Stimulated activated CD8-positive, alpha-beta memory T cell treated with anti-CD3 and anti-CD28 coated beads, Interleukin-4, amount 100 ng/mL, for 1 hour (primary cell): ENCODE measurements at places on chromosomes 3 and 15.
A peak's percentile ranks its signal among the peaks of the same experiment; 100 is the strongest.

DNA sequence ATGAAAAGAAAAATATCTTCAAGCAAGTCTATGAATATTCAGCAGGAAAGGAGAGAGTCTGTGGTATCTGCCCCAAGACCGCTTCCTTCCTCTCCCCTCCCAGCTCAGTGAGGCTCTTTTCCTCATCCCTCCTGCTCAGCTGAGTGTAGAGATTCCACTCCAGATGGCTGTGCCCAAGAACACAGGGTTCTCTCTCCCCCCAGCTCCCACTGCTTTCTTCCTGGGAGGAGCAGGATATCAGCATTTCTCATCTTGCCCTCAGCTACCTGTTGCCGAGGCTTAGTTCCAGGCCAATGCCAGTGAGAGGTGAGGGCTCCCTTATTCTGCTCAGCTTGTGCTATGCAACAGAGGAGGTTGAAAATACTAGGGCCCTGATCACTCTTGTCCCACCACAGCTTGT, 211.9 kb downstream of the SV2B start:
- DNase-seq: no peak

DNA sequence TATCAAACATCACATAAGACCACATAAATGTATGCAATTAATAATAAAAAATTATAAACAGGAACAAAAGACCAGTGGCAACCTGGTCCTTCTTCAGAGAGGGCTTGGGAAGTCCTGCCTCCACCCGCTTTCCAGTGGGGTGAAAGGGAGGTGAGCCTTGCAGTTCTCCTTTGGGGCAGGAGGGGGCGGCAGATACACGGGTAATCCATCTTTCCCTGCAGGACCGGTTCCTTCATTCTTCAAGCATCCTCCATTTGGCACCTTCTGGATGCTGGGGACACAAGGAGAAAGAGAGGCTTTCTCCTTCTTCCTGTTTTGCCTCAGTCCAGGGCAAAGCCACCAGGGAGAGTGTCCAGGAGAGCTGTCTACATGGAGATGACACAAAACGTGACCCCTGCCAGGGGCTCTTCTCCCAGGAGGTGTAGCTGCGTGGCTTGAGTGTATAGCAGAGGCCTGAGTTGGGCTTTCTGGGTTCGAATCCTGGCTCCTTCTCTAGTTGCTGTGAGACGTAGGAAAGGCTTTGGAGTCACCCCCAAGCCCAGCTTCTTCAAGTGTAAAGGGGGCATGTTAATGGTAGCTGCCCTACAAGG, 23.2 kb downstream of the RPLP1 start:
- DNase-seq: peak; percentile 60

GRCh38 chr15:39578851-39579486, 1.9 kb upstream of the THBS1 start:
- no peak for DNase-seq

DNA sequence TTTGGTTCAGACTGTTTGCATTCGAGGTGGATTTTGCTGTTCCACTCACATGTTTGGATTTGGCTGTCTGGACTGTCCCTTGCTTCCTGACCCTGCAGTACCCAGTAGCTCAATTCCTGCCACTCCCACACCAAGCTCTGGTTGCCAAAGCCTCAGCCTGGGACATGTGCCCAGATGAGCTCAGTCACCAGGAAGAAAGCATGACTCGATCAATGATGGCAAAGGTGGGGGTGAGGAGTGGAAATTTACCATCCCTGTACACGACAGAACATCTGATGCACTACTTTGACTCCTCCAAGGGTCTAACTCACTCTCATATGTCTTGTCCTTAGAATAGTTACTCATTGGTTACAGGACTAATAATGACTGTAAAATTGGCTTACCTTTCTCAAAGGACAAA, 45.2 kb downstream of the ZNF385D start:
- DNase-seq: no peak

- no peak for DNase-seq
These were observed 2.9 kb upstream of the USP50 start for GRCh38 chr15:50549326-50549725.

- no peak for DNase-seq
These were observed 1260.4 kb downstream of the ROBO1 start for GRCh38 chr3:78507196-78507984.

GRCh38 chr3:24485511-24485910, 9.1 kb downstream of the THRB start:
- DNase-seq: no peak

GRCh38 chr3:147421184-147421912, 12.2 kb downstream of the ZIC1 start:
- no peak for DNase-seq

GRCh38 chr3:51283421-51283820, 101.7 kb upstream of the MANF start:
- no peak for DNase-seq

DNA sequence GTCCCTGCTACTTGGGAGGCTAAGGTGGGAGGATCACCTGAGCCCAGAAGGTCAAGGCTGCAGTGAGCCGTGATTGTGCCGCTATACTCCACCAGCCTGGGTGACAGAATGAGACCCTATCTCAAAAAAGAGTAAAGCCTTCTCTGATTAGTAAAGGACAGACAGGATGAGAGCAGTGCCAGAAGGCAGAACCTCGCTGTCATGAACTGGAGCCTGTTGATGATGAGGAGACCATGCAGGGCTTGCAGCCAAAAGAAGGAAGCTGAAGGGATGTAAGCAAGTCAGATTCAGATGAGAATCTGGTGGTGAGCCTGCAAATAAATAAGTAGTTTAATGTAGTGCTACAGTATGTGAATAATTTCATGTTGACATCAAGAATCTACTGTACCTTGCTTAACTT, 52.8 kb downstream of the USP50 start:
- no peak for DNase-seq

DNA sequence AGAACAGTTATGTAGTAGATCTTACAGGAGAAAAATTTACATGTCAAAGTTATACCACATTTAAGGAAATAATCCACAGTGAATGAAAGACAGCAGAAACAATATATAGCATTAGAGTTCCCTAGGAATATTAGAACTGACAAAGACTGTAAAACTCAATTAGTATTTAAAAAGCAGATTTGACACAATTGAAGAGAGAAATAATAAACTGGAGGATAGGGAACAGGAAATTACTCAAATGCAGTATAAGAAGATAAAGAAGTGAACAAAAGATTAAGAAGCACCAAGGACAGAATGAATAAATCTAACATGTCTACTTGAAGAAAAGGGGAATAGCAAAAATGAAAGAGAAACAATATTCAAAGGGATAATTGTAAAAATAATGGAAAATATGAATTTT, 132.6 kb upstream of the CHRNA7 start:
- no peak for DNase-seq

DNA sequence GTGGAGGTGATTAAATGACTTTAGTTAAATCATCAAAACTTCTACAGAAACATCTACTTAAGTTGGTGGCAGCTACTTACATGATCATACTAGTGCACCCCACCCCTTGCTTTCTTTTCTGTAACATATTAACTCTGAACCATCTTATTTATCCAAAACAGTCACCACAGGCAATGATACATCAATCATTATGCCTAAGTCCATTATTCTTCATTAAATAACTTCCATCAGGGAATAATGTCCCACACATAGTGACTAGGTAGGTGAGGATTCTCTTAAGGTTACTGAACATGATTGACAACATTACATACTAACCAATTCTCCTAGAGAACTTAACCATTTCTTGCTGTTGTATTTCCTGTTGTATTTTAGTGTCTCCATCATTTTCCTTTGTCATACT, 210.2 kb downstream of the NR1D2 start:
- no peak for DNase-seq

DNA sequence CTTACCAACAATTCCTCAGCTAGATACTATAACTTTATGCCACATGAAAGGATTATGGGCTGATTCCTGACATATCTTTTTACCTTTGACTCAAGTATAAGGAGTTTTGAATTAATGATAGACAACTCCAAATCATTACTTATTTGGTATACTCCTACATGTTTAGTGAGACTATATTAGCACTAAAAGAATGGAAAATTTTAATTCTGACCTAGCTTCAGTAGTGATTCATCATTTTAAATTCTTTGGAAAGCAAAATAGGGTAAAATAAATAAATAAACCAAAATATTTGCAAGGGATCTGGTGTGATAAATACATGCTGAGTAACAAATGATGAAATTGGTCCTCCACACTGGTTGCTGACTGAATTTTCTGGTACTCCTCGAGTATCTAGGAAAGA, 42.3 kb upstream of the VGLL3 start:
- DNase-seq: no peak

GRCh38 chr3:129313665-129314385, 35.2 kb downstream of the HMCES start:
- no peak for DNase-seq

DNA sequence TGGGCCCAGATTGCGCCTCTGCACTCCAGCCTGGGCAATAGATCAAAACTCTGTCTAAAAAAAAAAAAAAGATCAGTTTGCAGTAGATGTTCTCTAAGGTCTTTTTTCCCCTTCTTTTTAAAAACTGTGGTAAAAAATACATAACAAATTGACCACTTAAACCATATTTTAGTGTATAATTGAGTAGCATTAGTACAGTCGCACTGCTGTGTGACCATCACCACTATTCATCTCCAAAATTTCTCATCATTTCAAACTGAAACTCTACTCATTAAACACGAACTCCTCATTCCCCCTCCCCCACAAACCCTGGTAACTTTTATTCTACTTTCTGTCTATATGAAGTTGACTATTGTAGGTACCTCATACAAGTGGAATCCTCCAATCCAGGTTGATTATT, 160.3 kb downstream of the PEX5L start:
- no peak for DNase-seq

DNA sequence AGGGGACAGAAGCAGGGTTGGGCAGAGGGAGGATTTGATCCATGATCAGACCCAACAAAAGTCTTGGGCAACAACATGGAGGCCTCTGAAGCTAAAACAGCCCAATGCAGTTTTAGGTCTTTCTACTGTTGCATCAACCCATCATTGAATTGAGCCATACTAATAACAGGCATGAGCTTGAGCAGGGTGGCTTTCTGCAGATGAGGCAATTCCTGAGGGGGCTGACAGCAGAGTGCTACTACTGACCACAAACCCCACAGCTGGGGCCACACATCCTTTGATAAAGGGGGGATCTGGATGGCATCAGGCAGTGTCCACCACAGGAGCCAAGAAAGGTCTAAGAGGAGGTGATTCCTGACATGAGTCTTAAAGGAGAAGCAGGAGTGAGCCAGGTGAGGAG, 517.0 kb upstream of the PPP2R3A start:
- no peak for DNase-seq

GRCh38 chr15:101267320-101268104, 9.8 kb downstream of the SELENOS start:
- no peak for DNase-seq

- no peak for DNase-seq
These were observed 526.4 kb downstream of the SOX2 start for GRCh38 chr3:182238126-182238525.

DNA sequence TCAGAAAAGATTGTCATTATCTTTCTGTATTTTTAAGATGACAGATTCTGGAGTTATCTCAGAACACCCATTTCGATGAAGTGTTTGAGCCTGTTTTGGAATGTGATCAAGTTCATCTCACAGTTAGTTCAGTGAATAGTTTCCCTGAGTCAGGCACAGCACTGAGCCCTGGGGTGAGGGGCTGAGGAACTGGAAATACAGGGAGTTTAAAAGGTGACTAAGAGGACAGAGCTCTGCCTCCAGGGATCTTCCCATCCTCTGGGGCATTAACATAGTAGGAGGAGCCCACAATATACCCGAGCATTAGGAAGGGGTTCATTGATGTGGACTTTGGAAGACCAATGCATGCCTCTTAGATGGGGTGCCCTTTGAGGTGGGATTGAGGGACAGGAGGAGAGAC, 355.1 kb downstream of the CLSTN2 start:
- no peak for DNase-seq

GRCh38 chr15:65569728-65570127, 39.5 kb downstream of the HACD3 start:
- no peak for DNase-seq

- DNase-seq: no peak
These were observed 31.5 kb upstream of the LDHAL6B start for GRCh38 chr15:59174835-59175831.

DNA sequence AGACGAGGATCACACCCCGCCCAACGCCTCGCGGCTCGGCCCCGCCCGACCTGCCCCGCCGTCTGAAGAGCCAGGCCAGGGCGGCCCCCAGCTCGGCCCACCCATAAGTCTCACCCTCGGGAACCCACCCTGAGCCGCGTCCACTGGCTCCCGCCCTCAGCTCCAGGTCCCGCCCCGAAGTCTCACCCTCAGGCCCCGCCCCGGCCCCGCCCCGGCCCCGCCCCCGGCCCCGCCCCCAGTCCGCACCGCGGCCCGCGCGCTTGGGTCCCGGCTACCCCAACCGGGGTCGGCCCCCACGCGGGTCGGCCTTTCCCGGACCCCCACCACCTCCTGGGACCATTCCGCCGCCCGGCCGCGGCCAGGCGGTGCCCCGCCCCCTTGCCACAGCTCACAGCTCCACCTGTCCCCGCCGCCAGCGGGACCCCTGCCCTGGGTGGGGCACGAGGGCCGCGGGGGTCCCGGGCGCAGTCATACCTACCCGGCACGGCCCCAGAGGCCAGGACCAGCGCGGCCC, 489 bp downstream of the CSPG5 start:
- DNase-seq: no peak

- peak; percentile 33 for DNase-seq
These were observed 1.9 kb downstream of the CHST2 start for GRCh38 chr3:143121241-143122088.

DNA sequence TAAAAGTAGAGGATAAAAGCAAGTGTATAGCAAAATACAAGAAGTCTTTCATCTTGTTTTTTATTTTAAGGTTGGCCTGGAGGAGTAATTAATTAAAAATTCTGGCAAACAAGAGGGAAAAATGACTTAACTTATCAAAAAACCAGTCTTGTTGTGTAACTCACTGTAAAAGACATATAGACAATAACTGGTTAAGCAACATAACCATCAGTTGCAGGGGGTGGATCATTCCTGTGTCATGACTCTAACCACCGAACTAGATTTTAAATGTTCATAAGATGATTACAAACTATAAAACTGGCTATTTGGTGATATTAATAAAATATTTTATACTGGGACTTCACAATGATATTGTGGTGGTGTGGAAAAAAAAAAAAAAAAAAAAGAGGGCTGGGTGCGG, 130.6 kb downstream of the STAG1 start:
- no peak for DNase-seq

DNA sequence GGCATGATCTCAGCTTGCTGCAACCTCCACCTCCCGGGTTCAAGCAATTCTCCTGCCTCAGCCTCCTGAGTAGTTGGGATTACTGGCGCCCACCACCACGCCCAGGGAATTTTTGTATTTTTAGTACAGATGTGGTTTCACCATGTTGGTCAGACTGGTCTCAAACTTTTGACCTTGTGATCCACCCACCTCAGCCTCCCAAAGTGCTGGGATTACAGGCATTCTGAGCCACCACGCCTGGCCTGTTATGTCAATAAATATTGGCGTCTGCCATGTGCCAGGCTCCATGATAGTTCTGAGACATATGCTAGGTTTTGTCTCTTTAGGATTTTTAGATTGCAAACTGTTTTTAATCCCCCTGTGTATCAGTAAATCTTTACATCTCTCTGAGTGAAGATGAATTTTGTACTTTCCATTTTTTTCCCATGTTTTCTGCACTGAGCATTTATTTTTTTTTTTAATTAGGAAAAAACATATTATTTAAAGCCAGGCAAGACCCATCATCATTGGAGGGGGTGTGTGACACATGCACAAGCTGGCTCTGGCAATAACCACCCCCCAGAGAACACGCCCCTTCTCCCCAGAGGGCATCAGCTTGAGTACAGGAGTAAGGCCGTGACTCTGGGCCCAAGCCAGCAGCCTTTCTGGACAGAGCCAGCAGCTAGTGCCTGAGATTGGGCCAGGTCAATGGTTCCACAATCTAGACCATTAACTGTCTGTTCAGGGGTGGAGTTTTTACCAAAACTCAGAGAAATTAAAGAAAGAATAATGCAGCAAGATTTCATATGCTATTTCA, 51.0 kb upstream of the ATP1B3 start:
- DNase-seq: no peak
